ENCODE measurements at places on chromosomes 6 and 20.

DNA sequence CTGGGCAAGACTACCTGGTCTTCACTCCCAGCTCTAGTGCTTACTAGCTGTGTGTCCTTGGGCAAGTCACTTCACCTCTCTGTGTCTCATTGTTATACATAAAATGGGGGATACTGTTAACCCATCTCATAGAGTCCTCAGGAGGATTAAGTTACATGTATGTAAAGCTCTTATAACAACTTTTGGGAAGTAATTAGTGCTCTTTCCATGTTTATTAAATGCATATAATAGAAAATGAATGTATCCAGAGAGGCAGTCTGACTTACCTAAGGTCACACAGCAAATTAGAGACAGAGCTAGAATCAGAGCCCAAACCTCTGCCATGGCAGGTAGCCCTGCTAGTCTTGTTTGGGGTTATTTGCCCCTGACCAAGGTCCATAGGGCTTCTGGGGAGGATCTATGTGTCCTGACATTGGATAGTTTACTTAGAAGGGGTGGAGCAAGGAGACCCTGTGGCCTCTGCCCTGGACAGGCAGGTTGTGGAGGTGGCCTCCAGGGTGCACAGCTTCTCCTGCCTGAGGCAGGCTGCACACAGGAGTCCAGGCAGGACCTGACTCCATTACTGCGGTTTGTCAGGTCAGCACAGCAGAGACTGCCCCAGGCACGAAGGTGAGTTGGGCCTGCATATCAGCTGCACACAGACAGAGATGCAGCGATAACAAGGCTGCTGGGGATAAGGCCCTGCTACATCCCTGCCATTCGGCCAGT, 8.4 kb upstream of the MAPK13 start:
- no peak for DNase-seq

DNA sequence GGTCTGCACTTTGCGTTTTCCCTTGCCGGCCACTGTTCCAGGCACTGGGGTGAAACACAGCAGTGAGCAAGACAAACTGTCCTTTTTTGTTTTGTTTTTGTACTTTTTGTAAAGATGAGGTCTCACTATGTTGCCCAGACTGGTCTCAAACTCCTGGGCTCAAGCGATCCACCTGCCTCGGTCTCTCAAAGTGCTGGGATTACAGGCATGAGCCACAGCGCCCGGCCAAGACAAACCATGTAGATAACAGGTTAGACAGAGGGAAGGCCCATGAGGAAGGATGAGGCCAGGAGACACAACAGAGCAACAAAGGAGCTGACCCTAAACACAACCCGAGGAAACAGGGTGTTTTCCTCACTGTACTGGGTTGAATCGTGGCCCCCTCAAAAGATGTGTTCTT, 165.4 kb downstream of the NFATC2 start:
- DNase-seq: no peak

DNA sequence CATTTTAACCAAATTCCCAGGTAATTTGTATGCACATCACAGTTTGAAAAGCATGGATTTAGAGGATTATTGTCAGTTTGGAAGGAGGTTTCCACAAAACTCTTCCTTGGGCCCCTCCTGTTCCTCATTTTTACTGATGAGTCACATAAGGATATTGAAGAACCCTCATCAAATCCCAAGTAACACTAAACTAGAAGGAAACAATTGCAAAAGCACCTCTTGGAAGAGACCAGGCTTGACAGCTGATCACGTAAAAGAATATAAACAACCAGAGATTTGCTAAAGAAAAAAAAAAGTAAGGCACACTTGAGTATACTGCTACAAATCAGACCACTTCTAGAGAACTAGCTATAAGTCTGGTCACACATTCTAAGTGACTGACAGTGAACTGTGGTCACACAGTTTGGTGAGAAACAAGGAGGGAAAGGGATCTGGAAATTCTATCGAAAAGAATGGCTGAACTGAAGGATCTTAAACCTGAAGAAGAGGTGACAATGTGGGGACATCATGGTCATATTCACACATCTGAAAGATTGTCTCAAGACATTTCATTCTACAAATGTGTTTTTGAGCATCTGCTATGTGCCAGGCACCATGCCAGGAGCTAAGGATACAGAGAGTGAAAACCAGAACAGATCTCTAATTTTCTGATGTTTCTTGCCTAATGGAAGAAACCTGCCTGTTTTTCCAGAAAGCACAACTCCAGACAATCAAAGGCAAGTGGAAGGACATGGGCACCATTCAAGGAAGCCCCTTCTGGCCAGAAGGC, 24.1 kb downstream of the ZHX3 start:
- no peak for DNase-seq

GRCh38 chr6:12344961-12345693, 55.0 kb downstream of the EDN1 start:
- no peak for DNase-seq

DNA sequence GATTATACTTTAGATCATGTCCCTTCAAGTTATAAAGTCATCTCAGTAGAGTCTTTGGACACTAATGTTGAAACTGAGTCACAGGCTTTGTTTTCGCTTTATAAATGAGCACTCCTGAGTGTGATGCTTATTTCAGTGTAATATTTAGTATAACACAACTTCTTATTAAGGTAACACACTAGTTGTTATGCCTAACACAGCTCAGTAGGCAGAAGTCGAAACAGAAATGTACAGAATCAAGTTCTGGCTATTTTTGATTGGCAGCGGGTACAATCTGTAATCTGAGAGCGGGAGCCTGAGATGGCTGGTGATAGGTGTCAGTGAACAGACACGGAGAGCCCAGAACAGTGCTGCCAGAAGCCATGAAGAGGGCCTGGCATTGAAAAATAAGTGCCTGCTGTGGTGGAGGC, 11.4 kb downstream of the HECA start:
- no peak for DNase-seq

GRCh38 chr6:105753620-105754211, 332.4 kb upstream of the PRDM1 start:
- no peak for DNase-seq

GRCh38 chr6:30646450-30647241, at the start of gene C6orf136:
Gene C6orf136 (plus strand): TSS chr6:30647133. CDS start chr6:30647232, 99 bp downstream.
- DNase-seq: peak; percentile 95

DNA sequence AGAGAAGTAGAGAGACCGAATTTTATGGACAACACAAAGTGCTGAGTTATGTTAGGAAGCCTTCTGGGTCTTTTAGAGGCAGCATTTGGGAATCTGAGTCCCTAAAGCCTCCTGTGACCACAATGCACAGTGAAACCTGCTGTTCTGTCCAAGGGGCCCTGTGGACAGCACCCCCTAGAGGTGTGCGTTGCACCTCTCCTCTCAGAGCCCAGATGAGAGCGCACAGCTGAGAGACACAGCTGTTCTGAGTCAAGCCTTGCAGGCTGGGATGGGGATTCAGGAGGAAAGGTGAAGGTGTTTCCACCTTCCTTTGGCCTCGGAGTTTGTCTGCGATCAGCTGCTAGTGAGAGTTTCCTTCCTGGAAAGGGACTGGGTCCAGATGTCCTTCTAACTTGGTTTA, 13.0 kb downstream of the PCK1 start:
- no peak for DNase-seq

GRCh38 chr6:113428702-113429101, 428.4 kb upstream of the MARCKS start:
- no peak for DNase-seq

GRCh38 chr6:133093956-133094355, 147.2 kb upstream of the EYA4 start:
- no peak for DNase-seq

GRCh38 chr6:46909371-46909770, 12.4 kb downstream of the ADGRF5 start:
- DNase-seq: no peak

GRCh38 chr6:113651120-113651519, 206.0 kb upstream of the MARCKS start:
- DNase-seq: no peak

DNA sequence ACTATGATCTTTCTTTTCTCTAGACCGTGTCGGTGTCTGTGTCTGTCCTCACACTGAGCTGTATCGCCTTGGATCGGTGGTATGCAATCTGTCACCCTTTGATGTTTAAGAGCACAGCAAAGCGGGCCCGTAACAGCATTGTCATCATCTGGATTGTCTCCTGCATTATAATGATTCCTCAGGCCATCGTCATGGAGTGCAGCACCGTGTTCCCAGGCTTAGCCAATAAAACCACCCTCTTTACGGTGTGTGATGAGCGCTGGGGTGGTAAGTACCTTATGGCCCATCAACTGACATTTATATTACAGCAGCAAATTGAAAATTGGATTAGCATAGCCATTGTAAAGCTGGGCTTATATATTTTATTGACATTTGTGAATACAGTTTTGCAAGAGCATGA, 72.2 kb upstream of the GFRAL start:
- no peak for DNase-seq

DNA sequence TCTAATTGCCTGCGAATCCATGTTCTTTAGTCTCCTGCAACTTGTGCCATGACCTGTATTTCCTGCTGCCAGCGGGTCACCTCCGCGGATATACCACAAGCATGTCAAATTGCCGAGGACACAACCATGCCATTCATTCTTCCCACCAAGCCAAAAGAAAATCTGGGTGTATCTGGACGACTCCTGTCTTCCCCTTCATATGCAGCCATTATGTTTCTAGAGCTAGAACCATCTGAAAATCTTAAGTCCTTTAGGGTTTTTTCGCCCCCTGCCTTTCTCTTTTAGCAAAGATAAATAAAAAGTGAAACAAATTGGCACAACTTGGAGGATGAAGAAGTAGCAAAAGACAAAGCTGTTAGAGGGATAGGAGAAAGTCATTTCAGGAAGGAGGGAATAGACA, 242.6 kb downstream of the ARID1B start:
- peak; percentile 5 for DNase-seq

GRCh38 chr6:46052479-46052878, 36.8 kb upstream of the CLIC5 start:
- no peak for DNase-seq

GRCh38 chr6:4404415-4404814, 269.0 kb upstream of the ECI2 start:
- DNase-seq: no peak

DNA sequence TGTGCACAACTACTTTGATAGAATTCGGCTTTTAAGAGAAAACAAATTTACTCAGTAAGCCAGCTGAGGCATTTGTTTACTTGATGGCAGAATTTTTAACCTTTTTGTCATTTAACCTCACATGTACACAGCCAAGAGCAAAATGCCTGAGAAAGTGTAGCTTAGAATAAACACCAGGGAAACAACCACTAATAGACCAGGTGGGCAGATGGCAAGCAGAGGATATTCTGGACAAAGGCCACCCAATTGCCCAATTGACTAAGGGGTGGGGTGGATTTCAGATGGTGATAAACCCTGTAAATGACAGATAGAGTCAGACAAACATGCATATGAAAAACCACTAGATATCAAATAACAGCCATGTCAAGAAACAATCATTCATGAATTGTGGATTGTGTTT, 190.7 kb upstream of the FBXL4 start:
- DNase-seq: no peak

- no peak for DNase-seq
Observed at GRCh38 chr6:132687306-132687705, 26.5 kb downstream of the VNN1 start.

- no peak for DNase-seq
Observed at GRCh38 chr6:73375216-73375615, 5.5 kb upstream of the OOEP start.

- DNase-seq: no peak
Observed at GRCh38 chr6:164294047-164294784, 879.7 kb downstream of the QKI start.

DNA sequence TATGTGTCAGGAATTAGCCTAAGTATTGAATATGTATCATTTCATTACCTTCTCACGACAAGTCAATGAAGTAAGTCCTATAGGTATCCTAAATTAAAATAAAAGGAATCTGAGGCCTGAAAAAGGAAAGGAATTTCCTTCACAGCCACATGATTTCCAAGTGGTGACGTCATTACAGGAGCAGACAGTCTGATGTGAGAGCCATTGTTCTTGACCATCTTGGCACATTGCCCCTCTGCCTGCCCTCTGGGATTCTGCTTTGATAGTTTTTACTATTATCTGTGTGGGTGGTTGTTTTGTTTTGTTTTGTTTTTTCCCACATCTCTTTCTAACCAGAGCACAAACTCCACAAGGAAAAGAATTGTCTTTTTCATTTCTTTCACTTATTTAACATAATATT, 219.8 kb upstream of the UFL1 start:
- no peak for DNase-seq

DNA sequence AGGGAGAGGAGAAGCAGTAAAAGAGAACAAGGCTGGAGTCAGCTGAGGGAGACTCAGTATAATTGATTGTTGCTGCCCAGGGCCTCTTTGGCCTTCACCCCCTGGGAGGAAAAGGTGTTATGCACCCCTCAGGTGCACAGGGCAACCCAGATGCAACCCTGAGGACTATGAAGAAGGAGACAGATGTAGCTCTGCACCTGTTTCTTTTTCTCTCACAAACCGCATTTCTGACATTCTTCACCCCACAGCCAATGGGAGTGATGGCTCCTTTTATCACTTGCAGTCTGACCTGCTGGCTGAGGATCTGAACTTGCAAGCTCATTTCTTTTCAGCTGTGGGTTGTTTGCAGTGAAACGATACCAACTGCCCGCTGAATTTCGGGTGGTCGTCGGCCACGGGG, 64.1 kb upstream of the F13A1 start:
- no peak for DNase-seq

DNA sequence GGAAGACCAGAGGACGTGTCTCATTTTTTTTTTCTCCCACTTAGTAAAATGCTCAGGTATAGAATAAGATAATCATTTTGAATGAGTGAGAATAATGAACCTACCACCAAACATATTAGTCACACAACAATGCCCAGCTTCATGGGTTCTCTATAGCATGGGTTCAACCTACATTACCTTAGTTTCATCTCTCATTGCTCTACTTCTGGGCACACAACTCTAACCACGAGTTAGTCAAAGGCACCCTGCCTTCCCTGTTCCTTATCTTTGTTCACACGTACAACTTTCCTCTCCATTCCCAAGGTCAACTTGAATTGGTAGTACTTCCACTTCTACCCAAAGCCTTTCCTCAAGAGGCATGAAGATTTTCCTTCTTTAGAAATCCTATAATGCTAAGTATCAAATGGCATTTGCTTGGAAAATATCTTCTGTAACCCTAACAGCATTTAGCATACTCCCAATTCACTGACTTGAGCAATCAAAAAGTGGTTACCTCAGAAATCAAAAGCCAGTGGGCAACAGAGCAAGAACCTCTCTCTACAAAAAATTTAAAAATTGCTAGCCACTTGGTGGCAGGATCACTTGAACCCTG, 20.9 kb downstream of the DEK start:
- no peak for DNase-seq

- DNase-seq: no peak
Observed at GRCh38 chr20:43529457-43530153, 22.1 kb downstream of the L3MBTL1 start.

GRCh38 chr6:35258336-35258735, 1.2 kb upstream of the ZNF76 start:
- no peak for DNase-seq

GRCh38 chr6:13568970-13569369, 5.4 kb upstream of the SIRT5 start:
- no peak for DNase-seq
